ENCODE measurements at places on chromosomes 6 and 20.

GRCh38 chr6:136334853-136335252 is 45.2 kb upstream of the BCLAF1 start:
- DNase-seq = no peak

GRCh38 chr6:166420351-166420750 is 37.6 kb upstream of the MPC1 start:
- DNase-seq = no peak

- DNase-seq = no peak
Measured at GRCh38 chr6:152669895-152670294, 27.8 kb upstream of the MYCT1 start.

DNA sequence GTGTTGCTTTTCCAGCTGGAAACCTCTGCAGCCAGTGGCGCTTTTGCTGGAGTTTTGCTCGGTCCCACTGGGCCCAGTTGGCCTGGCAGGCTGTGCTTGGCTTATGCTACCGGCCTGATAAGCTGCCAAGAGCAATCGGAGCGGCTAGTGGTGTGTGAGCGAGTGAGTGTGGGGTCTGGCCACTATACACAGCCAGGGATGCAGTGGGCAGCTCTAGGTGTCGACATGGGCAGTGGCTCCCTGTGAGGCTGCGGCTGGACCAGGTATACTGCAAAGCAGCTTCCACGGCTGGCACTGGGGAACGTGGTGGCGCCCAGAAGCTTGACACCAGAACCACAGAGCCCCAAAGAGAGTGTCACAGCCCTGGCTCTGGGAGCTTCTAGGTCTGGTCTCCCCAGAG is 996.5 kb downstream of the GRIK2 start:
- DNase-seq = no peak

DNA sequence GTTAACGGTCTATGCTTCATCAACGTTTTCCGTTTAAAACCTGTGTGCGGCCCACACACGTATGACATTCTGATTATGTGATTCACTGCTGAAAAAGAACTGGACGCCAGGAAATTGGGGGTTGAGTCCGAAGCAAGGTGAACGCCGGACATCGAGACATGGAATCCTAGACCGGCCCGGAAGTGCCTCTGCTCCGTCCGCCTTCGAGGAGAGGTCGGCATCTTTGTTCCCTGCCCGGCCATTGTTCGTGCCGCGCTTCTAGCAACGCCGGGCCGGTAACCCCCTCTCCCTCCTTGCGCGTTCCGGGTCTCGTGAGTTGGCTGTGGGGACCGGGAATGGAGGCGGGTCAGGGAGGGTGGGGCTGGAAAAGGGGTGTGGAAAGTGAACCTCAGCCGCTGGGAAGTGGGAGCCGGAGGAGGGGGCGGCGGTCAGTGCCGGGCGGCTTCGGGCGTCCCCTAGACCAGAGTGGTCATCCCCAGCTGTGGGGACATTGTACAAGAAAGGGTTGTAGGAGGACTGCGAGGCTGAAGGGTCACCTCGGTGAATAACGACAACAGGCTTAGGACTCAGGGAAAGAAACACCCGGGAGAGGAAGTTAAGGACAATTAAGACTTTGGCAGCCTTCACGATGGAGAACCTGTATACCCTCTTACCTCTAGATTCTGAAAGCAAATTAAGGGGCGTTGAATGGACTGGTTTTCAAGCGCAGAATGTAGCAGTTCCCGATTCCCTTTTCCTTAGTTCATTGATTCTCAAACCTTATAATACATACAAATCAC is at the start of gene ZSCAN9:
TSS of gene ZSCAN9 (plus strand) at position 220 of the 779 bp plus-strand sequence. CDS start 1,810 bp downstream, outside the sequence.
- DNase-seq = no peak

DNA sequence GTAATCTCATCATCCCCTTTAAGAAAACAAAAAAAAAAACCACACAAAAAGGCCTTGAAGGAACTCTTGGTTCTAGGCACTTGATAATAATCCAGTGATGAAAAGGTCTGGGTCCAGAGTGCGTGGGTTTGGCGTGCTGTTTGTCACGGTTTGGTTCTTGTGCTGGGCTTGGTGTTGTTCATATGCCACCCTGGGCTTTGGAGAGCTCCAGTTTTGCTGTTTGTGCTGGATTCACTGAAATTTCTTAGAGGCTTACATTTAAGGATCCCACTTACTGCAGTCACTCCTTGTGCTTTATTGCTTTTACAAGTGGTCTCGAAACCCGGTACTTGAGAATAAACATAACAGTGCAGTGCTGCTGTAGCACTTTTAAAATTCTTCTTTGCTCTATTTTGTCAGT is 68.8 kb upstream of the XRN2 start:
- no peak for DNase-seq

DNA sequence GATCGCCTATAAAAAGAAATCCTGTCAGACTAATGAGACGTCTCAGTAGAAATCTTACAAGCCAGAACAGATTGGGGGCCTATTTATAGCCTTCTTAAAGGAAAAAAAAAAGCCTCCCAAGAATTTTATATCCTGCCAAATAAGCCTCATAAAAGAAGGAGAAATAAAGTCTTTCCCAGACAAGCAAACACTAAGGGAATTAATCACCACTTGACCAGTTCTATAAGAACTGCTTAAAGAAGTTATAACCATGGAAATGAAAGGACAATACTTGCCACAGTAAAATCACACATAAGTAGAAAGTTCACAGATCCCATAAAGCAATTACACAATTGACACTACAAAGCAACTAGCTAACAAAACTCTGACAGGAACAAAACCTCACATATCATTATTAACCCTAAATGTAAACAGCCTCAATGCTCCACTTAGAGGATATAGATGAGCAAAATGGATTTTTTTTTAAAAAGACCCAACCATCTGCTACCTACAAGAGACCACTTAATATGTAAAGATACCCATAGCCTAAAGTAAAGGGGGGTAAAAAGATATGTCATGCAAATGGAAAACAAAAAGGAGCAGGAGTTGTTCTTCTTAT is 13.4 kb downstream of the SLC22A16 start:
- DNase-seq = no peak

DNA sequence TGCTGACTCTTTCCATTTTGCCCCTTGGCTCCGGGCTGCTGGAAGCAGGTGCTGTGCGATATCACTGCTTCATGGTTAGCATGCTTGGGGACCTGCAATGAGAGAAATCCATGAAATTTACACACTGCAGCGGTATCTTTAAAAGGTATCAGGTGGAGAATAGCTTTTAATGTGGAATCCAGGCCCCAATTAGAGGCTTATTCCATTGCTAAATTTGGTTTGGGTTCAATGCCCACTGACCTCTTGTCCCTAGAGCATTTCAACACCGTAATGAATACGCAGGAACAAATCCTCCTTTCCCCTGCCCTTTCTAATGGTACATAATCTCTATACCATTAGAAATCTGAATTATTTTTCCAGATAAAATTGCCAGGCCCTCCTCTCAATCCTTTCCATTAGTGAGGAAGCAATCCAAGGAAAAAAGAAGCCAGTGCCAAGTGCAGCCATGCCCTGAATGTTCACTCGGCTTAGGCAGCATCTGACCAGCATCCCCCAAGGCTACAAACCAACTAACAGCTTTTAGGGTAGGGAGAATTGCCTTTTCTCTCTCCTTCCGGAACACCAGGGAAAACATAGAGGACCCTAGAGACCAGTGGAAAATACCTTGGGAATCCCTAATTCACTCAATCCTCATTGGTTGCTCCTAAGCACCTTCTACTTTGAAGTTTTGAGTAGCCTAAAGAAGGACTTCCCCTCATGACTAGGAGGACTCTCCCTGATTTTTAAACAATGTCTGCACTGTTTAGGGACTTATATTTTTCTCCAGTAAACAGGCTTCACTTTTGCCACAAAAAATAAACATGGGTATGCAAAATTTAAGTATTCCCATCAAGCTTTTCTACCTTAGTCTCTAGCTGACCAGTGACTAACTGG is 143.1 kb downstream of the QRSL1 start:
- no peak for DNase-seq

DNA sequence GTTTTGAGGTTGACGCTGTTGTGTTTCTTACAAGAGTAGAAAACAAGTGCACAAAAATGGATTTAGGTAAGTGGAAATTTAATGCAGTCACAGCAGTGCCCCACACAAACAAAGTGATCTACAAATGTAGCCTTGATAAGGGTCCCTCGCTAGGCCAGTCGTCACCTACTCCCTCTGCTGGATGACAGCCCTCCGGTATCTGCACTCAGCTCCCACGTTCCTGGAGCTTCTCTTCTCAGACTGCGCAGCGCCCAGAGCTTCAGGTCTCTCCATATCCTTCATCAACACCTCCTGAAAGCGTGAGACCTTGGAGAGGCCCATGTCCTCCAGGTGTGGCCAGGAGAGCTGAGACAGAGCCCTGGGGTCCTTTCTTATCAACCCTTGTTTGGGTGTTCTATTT is 58.3 kb upstream of the MAP3K4 start:
- no peak for DNase-seq

- no peak for DNase-seq
Measured at GRCh38 chr6:113315165-113315564, 542.0 kb upstream of the MARCKS start.

- peak; percentile 50 for DNase-seq
Measured at GRCh38 chr6:37698264-37699137, 818 bp upstream of the MDGA1 start.

DNA sequence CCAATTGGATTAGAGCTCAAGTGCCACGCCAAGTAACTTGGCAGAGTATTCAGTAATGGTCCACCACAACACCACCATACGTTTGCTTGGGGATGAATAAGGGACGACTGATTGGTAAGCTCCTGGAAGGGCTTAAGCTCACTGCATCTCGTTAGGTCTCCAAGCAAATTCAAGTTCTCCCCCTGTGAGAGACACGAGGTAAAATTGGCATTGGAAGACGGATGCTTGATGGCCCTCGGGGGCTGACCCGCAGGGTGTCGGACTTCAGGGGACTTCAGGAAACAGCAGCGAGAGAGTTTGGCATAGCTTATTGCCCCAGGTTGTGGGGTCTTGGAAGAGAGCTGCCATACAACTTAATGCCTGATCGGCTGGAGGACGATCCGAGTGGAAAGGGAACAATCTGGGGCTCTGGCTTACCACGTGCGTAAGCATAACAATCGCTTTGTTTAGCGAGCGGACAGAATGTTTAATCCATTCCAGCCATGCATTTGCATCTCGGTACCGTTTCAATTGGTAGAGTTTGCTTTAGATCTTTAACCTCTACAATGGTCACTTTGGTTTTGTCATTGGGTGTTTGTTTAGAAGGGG is 4.8 kb upstream of the ZNFX1 start:
- DNase-seq = no peak

DNA sequence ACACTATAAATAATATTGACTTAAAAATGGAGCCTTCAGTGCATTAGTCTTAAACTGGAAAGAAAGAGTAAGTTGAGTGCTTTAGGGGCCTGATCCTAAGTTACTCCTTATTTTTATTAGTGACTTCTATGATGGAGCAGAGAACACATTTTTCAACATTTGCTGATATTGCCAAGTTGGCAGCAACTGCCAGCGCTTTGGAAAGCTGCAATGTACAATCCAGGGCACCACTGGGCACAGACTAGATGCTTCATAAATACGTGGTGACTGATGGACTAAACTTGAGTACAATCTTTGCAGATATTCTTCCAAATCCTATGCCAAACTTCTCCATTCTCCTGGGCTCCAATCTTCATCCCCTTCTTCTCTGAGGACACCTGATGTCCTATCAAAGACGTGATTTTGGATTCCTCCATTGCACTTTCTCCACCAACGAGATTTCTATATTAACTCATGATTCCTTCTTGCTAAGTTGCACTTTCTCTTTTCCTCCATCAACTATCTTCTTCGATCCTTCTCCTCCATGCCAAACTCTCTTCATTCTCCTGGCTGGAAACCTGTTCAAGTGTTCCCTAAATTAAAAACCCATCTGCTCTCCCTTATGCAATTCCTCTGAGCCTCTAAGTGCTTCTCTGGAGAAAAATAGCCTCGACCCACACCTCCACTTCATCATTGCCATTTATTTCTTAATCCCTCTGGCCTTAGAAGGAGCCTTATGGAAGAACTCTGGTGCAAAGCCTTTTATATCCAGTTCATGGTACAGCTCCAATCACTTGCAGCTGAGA is 28.5 kb upstream of the PAK5 start:
- no peak for DNase-seq

- DNase-seq = no peak
Measured at GRCh38 chr6:167855825-167856425, 29.2 kb downstream of the AFDN start.

GRCh38 chr20:63103402-63104311 is 96.9 kb upstream of the BHLHE23 start:
- no peak for DNase-seq

DNA sequence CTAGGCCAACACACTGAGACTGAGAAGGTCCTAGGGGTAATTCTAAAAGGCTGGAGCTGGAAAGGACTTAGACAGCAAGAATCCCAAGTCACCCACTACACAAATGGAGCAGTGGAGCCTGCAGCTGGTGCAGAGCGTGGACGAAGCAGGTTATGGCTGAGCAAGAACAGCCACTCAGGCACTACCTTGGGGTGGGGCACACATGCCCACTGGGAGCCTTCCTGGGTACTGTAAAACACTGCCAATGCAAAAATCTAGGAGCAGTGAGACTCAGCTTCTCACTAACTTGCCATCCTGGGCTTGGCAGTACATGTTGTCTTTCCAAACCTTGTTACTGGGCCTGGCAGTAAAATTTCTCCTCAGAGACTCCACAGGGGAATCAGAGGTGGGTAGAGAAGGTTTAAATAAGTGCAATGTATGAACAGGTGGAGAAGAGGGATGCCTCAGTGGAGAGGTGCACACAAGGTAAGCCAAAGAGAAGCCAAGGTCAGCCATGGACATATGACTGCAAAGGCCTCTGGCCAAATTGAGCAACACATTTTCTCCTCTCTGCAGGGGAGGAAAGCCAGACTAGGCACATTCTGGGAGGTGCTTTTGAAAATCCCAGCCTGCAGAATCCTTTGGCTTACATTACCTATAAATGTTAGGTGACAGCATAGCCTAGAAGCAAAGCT is 105.6 kb downstream of the TNFRSF21 start:
- no peak for DNase-seq

GRCh38 chr6:6721606-6722005 is 133.1 kb downstream of the LY86 start:
- no peak for DNase-seq

DNA sequence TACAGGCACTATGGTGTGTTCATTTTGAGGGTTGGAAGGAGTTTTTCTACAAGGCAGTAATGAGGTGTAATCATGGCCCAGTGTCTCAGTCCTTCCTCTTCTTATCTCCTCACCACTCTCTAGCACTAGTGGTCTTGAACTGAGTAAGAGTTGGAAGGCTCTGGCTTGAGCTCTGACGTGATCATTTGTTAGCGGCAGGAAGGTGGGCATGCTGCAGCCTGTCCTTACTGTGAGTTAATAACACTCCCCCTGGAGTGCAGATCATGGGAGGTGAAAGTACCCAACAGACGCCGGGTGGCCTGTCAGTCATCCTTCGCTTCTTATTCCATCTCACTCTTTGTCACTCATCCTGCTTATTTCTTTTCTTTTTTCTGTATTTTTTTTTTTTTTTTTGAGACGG is 356.9 kb downstream of the CDKAL1 start:
- no peak for DNase-seq
